ENCODE measurements at places on chromosomes 11 and 22.

GRCh38 chr11:46322759-46323158, 24.5 kb upstream of the DGKZ start:
- DNase-seq, result peak; percentile 50

- no peak for DNase-seq
These were observed 557.2 kb downstream of the BUD13 start for GRCh38 chr11:116215471-116216113.

GRCh38 chr11:108819957-108820356, 155.1 kb downstream of the DDX10 start:
- no peak for DNase-seq

DNA sequence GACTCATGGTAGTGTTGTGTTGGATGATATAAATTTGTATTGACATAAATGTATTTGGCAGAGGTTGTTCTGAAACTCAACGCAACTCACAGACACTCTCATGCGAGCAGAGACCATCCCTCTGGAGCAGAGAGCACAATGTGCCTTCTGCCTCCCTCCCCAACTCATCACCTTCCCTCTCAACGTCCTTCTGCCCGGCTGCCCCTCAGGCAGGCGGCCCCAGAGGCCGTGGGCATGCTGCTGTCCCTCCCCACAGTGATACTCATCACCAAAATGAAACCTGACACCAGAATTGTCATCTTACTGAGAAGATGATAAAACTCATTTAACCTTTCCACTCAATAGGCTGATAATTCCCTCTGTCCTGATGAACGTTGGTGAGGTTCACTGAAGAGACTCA, 260.6 kb downstream of the ETS1 start:
- no peak for DNase-seq

- no peak for DNase-seq
These were observed 294.3 kb downstream of the LARGE1 start for GRCh38 chr22:33625959-33626358.

DNA sequence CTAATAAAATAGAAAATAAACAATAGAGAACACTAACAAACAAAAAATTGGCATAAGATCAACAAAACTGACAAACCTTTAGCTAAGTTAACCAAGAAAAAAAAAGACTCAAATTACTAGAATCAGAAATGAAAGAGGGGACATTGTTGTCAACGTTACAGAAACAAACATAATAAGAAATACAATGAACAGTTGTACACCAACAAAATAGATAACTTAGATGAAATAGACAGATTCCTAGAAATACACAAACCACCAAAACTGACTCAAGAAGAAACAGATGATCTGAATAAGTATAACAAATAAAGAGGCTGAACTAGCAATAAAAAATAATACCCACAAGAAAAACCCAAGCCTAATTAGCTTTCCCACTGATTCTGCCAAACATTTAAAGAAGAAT, 34.7 kb upstream of the TMPRSS4 start:
- no peak for DNase-seq

- no peak for DNase-seq
These were observed 125.5 kb downstream of the C11orf87 start for GRCh38 chr11:109547356-109548027.

GRCh38 chr11:12600829-12601228, 73.4 kb upstream of the TEAD1 start:
- DNase-seq, result no peak

GRCh38 chr11:66418168-66418985, 2.5 kb upstream of the NPAS4 start:
- DNase-seq, result peak; percentile 70

DNA sequence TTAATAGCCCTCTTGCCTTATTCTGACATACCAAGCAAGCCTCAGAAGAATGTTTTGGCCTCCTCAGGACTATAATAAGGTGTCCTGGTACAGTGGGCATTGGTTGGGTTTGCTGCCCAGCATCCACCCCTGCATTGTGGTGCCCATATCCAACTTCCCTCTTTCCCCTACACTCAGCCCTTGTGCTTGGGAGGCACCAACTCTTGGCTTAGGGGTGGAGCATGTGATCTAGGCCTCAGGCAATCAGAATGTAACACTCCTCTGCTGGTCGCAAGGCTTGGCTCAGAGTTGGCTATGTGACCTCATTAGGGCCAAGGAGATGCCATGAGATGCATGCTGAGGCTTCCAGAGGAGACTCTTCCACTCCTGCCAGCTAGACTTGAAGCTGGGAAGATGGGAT, 123.0 kb downstream of the CSNK2A3 start:
- DNase-seq, result no peak

DNA sequence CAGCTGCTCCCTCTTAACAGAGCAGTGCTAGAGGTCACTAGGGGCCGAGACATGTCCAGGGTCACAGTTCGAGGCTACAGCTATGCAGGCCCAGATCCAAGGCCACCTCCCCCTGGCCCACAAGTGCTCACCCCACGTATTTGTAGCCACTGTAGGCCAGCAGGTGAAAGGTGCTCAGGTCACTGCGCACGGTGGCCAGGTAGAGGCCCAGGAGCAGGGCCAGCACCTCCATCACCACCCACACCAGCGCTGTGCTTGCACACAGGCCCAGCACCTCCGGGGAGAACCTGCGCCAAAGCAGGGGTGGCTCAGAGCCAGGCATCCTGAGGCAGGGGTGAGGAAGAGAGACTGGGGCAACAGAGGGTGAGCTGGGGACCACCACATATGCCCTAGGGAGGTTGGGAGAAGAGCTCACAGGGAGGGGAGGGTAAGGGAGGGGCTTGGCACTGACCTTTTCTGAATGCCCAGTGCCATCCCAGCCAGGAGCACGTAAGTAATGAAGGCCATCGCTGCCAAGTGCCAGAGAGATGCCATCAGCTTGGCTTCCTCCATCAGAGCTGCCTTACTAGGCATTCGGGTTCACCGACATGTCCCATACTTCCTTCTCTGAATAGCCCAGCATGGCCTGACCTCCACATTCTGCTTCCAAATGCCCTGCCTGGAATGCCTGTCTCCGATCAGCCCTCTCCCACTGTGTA, 3.5 kb downstream of the YIF1A start:
- DNase-seq, result no peak
